ENCODE measurements at places on chromosomes 1 and 21.

GRCh38 chr1:71399594-71399993, 318.8 kb upstream of the ZRANB2 start:
- DNase-seq: no peak

- no peak for DNase-seq
These were observed 1.5 kb downstream of the THEMIS2 start for GRCh38 chr1:27873671-27874384.

GRCh38 chr1:156645666-156646065, 3.7 kb downstream of the BCAN start:
- no peak for DNase-seq

DNA sequence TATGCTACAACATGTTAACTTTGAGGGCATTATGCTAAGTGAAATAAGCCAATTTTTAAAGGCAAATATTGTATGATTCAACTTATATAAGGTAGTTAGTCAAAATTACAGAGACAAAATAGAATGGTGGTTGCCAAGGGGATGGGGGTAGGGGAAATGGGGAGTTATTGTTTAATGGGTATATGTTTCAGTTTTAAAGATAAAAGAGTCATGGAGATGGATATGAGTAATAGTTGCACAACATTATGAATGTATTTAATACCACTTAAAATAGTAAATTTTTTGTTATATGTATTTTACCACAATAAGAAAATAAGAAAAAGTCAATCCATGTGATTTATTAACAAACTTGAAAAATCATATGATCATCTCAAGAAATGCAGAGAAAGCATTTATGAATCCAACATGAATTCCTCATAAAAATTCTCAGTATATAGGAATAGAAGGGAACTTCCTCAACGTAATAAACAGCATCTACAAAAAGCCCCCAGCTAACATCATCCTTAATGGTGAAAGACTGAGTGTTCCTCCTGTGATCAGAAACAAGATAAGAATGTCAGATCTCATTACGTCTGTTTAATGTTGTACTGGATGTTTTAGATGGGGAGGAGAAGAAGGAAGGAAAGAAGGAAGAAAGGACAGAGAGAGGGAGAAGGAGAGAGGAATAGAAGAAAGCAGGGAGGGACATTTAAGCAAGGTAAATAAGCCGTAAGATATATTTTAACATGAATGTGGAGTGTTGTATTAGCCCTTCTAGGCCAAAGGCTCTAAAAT, 6.7 kb upstream of the TSEN15 start:
- no peak for DNase-seq

GRCh38 chr1:204623365-204623893, 62.1 kb downstream of the LRRN2 start:
- DNase-seq: no peak

All from epithelial cell of prostate (primary cell).